Progenitor cell of endocrine pancreas (in vitro differentiated cells): ENCODE measurements at places on chromosomes 4 and X. TPM values are rescaled to one million over a fixed set of nuclear protein-coding genes. Genes with fewer than 3 reads are reported as not detected.

ADH1A gene
- 5.6 TPM in 2 replicates for total RNA-seq

- no peak for DNase-seq
- no peaks in the 10 kb centered on the region for H3K36me3 ChIP-seq
- no peak overlapping the region for H3K4me3 ChIP-seq
- peaks cover 22% of the 10 kb centered on the region for H3K4me1 ChIP-seq
Measured at GRCh38 chr4:84384801-84385200, 114.3 kb downstream of the NKX6-1 start.

DNA sequence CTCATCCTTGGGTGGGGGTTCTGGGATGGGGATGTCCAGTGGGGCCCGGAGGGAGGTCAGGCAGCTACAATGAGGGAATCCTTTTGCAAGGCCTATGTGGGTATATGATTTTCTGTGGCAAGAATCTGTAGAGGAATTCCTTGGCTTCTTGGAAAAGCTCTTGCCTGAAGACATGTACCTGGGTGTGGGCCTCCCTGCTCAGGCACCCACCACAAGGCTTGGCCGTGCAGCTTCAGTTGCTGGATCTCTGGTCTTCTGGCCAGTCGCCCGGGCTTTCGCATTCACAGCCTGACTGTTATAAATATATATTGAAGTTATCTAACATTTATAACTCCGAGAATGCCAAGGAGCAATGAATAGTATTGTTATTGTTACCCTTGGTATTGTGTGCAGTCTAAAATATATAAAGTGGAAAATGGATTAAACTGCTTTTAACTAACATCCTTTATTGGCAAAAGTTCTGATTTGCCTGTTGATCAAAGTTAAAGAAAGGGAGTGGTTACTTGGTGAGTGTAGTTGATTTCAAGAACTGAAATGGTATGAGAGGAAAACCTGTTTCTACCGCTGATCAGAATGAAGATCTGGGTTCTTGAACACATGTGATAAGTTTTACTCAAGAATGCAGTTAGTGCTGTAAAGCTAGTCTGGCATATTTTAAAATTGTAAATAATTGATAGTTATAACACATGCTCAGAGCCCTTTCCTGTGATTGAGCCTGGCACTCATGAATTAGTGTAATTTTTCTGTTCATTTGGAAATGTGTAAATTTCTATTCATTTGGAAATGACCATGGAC is 36.0 kb downstream of the PTTG2 start:
- no peak overlapping the region for H3K27ac ChIP-seq
- H3K4me3 ChIP-seq = no peak overlapping the region
- peaks cover 6% of the 10 kb centered on the region for H3K36me3 ChIP-seq
- DNase-seq = no peak
- H3K27me3 ChIP-seq = no peaks in the 10 kb centered on the region

DNA sequence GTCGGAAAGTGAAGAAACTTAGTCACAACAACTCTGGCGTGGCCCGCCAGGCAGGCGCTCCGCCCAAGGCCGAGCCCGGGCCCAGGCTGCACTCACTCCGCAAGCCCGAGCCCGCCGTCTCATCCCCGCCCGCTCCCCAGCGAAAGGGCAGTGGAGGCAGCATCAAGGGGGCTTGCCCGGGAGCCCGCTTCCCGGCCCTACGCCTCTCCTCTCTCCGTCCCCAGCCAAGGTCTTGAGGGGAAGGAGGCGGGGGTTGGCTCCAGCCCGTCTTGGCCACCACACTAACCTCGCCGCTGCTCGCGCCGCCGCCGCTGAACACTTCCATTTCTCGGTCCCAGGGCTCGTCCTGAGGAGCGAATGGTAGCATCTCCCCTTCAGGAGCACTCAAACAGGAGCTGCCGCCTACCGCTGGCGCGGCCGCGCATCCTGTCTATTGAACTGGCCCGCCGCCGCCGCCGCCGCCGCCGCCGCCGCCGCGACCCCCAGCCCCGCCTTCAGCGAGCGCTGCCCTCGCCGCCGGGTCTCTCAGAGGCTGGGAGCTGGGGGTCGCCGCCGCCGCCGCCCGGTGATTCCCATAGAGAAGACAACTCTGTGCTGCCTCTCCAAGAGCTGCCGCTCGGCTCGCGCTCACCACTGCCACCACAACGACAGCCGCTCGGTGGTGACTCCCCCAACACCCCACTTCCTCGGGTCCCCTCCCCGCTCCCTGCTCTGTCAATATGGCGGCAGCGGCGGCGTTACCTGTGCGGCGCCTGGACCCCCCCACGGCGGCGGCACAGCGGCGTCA is at the start of gene RPS6KA6:
TSS of gene RPS6KA6 (minus strand) at position 667 of the 787 bp plus-strand sequence. CDS start at position 367, 300 bp downstream.
- DNase-seq = peak; percentile 14
- peak within 1 kb of the TSS; percentile 90 for H3K4me3 ChIP-seq
- H3K27me3 ChIP-seq = no peaks in the 10 kb centered on the region
- peaks cover 13% of the 10 kb centered on the region for H3K4me1 ChIP-seq
- no peaks in the 10 kb centered on the region for H3K36me3 ChIP-seq

- H3K4me1 ChIP-seq = no peaks in the 10 kb centered on the region
- H3K27me3 ChIP-seq = no peaks in the 10 kb centered on the region
- no peak overlapping the region for H3K4me3 ChIP-seq
- H3K36me3 ChIP-seq = peaks cover 19% of the 10 kb centered on the region
- no peak overlapping the region for H3K27ac ChIP-seq
- DNase-seq = no peak
Measured at GRCh38 chr4:39763714-39764572, 66.0 kb downstream of the UBE2K start.

DNA sequence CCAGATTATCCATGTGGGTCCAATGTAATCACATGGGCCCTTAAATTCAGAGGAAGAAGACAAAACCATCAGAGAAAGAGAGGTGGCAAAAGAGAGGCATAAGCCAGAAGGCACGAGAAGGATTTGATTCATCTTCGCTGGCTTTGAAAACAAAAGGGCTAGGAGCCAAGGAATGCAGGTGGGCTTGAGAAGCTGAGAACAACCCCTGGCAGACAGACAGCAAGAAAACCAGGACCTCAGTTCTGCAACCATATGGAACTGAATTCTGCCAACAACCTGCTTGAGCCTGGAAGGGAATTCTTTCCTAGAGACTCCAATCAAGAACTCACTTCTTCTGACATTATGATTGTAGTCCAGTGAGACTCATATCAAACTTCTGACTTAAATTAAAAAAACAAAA is 1531.8 kb downstream of the PCDH7 start:
- no peak overlapping the region for H3K27ac ChIP-seq
- H3K27me3 ChIP-seq = no peaks in the 10 kb centered on the region
- DNase-seq = no peak
- no peak overlapping the region for H3K4me3 ChIP-seq
- no peaks in the 10 kb centered on the region for H3K4me1 ChIP-seq

TMPRSS11D gene
- total RNA-seq = not detected in 2 replicates

DNA sequence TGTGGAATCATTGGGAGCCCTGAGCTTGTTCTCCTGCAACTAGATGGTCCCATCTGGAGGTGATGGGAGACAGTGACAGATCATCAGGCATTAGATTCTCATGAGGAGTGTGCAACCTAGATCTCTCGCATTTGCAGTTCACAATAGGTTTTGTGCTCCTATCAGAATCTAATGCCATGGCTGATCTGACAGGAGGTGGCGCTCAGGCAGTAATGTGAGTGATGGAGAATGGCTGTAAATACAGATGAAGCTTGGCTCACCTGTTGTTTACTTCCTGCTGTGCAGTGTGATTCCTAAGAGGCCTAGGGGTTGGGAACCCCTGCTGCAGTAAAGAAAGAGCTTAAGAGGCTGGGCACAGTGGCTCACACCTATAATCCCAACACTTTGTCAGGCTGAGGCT is 42.2 kb upstream of the PUDP start:
- H3K36me3 ChIP-seq = peaks cover 2% of the 10 kb centered on the region
- DNase-seq = no peak
- H3K4me1 ChIP-seq = peaks cover 2% of the 10 kb centered on the region
- H3K27ac ChIP-seq = no peak overlapping the region
- H3K27me3 ChIP-seq = no peaks in the 10 kb centered on the region

DNA sequence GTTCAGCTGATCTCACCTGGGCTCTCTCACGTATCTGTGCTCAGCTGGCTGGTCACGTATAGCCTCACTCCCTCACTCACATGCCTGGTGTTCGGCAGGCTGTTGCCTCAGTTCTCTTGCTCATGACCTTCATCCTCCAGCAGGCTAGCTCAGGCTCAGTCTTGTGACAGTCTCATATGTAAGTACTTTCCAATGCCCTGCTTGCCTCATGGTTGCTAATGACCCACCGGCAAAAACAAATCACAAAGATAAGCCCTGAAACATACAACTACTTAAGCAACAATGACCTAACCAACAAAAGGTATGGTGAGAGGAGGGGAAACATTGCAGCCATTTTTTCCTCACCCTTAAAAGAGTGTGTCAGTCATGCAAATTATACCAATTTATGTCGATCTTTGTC is 25.0 kb downstream of the MEPE start:
- H3K27ac ChIP-seq = no peak overlapping the region
- H3K27me3 ChIP-seq = peaks cover 2% of the 10 kb centered on the region
- DNase-seq = no peak
- H3K4me1 ChIP-seq = peaks cover 11% of the 10 kb centered on the region
- no peaks in the 10 kb centered on the region for H3K36me3 ChIP-seq
- no peak overlapping the region for H3K4me3 ChIP-seq

DNA sequence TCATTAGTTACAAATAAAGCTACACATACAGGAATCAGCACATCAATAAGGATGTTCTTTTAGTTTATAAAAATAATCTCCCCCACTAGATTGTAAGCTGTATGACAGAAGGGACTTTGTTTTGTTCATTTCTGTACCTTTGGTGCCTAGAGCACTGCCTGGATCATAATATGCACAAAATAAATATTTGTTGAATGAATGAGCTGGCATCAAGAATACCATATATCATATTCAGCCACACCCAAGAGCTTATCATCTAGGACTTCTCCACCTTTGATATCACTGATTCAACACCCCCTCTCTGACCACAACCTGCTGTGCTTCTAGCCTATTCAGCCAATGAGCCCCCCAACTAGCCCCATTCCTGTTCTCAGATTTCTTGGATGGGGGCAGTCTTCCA is 10.6 kb downstream of the SYTL4 start:
- no peaks in the 10 kb centered on the region for H3K36me3 ChIP-seq
- H3K27me3 ChIP-seq = no peaks in the 10 kb centered on the region
- no peak overlapping the region for H3K27ac ChIP-seq
- DNase-seq = no peak
- H3K4me3 ChIP-seq = no peak overlapping the region

DNA sequence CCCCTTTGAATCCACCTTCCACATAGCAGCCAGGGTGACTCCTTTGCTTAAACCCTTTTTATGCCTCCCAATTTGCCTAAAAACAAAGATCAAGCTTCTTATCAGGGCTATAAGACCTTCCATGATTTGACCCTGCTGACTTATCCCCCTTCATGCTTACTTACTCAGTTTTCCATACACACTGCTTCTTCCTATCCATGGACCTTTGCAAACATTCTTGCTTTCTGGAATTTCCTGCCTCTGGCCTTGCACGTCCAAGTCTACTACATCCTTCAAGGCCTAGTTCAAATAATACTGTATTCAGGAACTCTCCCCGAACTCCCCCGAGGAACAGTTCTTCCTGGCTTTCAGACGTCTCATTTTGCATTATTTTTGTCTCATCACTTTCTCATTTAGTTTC is 31.8 kb downstream of the RAP2C start:
- no peak overlapping the region for H3K4me3 ChIP-seq
- no peaks in the 10 kb centered on the region for H3K36me3 ChIP-seq
- DNase-seq = no peak
- H3K27me3 ChIP-seq = no peaks in the 10 kb centered on the region
- H3K4me1 ChIP-seq = no peaks in the 10 kb centered on the region

GRCh38 chr4:66609014-66609413 is 936.3 kb downstream of the CENPC start:
- H3K27me3 ChIP-seq = no peaks in the 10 kb centered on the region
- H3K4me3 ChIP-seq = no peak overlapping the region
- DNase-seq = no peak
- no peaks in the 10 kb centered on the region for H3K4me1 ChIP-seq
- no peak overlapping the region for H3K27ac ChIP-seq

GRCh38 chr4:176150356-176150682 is 45.1 kb downstream of the SPATA4 start:
- no peaks in the 10 kb centered on the region for H3K27me3 ChIP-seq
- DNase-seq = no peak
- no peaks in the 10 kb centered on the region for H3K36me3 ChIP-seq
- no peak overlapping the region for H3K4me3 ChIP-seq
